ENCODE measurements at places on chromosomes 11 and 22.

- peak; percentile 16 for DNase-seq
These were observed 58.2 kb downstream of the ACER3 start for GRCh38 chr11:76918941-76919386.

DNA sequence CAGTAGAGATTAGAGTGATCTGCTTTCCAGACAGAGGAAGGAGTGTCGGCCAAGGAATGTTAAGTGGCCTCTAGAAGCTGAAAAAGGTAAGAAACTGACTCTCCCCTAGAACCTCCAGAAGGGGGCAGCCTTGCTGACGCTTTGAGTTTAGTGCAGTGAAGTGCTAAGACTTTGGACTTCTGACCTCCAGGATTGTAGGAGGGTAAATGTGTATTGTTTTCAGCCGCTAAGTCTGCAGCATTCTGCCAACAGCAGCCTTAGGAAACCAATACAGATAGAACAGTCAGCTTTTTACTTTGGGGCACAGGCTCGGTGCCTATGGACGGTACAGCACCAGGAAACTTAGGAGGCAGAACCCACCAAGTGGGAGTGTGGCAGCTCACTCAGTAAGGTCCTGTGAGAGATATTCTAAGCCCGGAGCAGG, 3.6 kb upstream of the TBC1D22A start:
- DNase-seq: peak; percentile 41

GRCh38 chr22:32327066-32327465, 30.6 kb upstream of the RFPL3 start:
- DNase-seq: no peak

GRCh38 chr22:23263651-23264555, 83.6 kb downstream of the BCR start:
- DNase-seq: no peak

- DNase-seq: no peak
These were observed 6.5 kb downstream of the PANX2 start for GRCh38 chr22:50176850-50177536.

DNA sequence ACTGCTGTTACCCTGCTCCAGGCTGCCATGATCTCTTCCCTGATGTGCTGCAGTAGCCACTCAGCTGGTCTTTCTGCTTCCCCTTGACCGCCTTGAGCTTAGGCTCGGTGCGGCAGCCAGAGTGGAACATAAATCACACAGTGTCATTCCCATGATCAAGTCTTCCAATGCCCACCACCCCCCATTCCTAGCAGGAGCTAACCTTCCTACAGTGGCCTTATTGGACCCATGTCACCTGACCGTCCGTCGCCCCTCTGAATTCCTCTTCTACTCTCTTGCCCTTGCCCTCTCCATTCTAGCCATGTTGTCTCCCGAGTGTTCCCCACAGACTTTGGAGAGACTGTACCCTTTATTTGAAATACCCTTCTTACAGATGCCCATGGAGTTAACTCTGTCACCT, 43.4 kb downstream of the OTOG start:
- DNase-seq: no peak

- no peak for DNase-seq
These were observed 4.3 kb upstream of the PATZ1 start for GRCh38 chr22:31350410-31350863.

DNA sequence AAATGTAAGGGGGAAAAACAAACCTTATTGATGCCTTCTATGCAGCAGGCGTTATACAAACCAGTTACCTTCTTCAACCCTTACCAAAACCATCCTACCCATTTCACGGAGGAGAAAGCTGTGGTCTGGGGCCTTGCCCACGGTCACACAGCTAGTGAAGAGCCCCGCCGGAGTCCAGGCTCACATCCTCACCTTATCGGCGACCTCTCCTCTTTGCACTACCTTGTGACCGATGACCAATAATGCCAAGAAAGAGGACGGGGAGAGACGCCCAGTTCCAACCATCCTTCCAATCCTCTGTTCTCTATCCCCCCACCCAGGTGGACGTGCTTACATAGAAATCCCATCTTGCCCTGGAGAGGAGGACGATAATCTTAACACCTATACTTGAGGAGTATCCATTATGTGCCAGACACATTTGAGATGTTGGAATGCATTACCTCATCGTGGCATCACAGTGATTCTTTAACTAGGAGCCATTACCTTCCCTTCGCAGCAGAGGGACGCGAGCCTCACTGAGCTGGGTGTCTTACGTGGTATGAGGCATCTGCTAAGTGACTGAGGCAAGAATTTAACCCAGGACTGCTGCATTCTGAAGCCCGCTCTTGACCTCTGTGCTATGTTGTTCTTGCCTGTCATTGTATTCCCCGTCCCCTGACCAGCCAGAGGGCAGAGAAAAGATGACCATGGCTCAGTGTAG, 253.7 kb upstream of the B3GAT1 start:
- DNase-seq: no peak

DNA sequence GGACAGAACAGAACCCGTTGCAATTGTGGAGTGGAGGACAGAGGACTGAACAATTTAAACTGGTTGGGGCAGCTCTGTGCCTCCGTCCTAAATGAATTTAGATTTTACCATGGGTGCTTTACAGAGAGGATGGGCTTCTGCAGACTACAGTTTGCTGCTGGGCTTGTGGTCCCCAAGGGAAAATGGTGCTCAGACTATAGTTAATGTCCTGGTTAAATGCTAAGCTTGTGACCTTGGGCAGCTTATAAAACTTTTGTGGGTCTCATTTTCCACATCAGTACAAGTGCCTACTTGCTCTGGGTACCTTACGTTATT, 355.2 kb upstream of the NARS2 start:
- DNase-seq: no peak

DNA sequence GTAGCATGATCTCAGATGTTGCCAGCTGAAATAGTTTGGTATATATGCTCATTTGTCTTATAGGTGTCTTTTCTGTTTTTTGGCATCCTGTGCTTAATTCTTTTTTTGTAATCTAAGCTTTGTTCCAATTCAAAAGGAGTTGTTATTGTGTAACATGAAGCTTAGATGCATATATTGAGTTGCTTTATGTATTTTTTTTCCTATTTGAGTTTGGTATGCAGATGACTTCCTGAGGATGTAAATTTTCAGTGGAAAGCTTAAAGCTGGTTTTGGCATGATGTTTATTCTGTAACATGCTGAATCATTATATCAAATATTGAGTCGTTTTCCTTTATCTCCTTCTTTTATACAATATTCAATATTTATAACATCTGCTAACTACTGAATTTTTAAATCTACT, 69.4 kb downstream of the DDX10 start:
- DNase-seq: no peak

DNA sequence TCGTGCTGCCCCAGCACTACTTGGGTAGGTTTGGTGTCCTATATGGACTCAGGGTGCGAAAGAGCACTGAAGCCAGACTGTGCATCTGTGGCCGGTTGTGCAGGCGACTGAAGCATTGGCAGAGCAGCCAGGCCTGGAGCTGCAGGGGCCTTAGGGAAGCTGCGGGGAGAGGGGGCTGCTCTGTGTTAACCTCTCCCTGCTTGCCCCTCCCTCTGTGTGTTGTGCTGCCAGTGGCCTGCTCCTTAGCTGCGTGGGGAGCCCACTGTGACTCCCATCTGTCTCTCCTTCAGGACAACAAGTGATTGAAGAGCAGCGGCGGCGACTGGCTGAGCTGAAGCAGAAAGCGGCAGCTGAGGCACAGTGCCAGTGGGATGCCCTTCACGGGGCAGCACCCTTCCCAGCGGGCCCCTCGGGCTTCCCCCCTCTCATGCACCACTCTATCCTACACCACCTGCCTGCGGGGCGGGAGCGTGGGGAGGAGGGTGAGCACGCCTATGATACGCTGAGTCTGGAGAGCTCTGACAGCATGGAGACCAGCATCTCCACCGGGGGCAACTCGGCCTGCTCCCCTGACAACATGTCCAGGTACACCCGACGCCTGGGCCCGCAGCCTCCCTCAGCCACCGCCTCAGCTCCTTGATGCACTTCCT, 34.3 kb downstream of the TREH start:
- no peak for DNase-seq

DNA sequence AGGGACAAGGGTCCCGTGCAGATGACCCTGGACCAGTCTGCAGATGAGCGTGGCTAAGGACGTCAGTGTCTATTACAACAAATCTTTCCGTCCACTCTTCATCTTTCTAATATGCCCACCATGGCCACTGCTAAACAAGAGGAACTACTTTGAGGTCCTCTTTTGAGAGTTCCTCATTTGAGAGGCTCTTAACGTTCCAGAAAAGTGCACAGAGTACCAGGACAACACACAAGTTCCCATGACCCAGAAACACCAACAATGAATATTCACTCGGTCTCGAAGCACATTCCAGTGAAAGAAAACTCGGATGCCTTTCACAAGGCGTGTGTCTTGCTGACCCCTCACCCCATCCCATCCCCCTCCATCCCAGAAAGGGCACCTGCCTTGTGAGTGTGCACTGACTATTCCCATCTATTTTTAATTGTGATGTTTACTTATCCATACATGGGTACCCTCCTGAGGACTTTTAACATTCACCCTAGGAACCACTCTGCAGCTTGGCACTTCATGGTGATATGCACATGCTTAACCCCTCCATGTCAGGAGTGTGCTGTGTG, 157.0 kb downstream of the SHANK2 start:
- no peak for DNase-seq

DNA sequence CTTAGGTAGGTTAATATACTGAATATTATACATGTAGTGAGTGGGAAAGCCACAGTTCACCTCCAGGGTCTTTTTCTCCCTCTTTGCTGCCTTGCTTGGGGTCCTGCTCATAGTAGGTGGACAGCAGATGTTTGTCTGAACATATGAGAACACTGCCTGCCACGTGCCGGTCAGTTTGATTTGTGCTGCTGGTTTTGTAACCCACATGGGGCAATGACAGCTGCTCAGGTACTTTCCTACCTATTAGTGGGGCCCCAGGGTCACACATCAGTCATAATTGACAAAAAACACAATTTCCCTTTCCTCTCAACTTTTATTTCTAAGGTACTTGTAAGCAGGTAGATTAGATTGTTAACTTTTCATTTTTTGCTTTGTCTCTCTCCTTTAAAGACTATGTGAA, 43.8 kb downstream of the BMAL1 start:
- no peak for DNase-seq

DNA sequence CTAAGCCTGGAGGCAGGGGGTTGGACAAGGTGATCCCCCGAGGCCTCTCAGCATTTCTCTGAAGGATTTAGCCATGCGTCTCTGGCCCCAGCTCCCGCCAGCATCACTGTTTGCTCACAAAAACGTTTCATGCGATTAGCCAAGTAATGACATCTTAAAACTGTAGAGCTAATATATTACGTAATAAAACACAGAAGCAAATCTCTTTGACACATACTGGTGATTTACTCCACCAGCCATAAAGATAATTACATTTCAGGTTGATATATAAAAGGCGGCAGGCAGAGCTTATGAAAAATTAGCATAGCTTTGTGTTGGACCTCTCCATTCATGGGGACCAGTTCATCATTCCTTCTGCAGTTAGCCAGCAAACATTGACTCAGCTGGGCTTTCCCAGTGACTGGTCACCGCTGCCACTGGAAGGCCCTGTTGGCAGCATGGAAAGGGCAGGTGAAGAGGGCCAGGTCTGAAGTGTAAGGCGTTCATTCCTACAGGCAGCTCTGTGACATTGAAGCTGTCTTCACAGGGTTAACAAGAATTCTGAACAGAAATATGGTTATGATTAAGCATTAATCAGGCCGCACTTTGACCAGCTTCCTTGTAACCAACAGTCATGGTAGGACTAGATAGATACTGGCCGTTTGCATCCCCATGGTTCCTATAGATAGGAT, 150.3 kb downstream of the NECTIN1 start:
- DNase-seq: no peak

- no peak for DNase-seq
These were observed 22.1 kb downstream of the SLC5A4 start for GRCh38 chr22:32233091-32233490.

- no peak for DNase-seq
These were observed 8.5 kb downstream of the TMEM132A start for GRCh38 chr11:60932605-60933356.

DNA sequence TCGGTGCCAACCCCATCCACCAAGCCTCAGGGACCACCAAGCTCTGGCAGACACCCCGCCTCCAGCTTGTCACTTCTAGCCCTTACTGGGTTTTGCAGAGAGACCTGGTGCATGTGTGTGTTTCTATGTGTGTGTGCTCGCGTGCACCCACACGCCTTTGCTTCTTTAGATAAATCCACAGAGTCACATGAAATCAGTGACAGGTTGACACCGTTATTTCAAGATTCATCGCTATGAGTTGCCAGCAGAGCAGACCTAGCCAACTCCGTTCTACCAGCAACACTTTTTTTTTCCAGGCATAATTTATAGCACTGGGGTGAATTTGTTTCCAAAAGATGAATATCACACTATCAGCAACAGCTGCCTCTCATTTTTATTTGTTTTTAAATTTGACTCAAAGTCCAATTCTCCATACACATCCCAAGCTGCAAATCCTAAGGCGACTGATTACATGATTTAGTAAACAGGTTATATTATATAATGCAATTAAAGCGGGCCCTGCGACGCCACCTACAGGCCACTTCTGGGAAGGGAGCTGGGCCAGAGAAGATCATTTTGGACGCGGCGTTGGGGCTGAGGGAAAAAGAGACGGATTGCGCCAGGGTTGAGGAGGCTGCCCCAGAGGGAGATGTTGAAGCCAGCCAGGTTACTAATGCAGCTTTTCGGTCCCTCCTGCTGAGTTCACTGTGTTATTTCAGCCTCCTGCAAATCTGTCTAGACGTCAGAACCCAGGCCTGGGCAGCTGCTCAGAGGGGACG, 150.5 kb downstream of the FEZ1 start:
- peak; percentile 70 for DNase-seq

DNA sequence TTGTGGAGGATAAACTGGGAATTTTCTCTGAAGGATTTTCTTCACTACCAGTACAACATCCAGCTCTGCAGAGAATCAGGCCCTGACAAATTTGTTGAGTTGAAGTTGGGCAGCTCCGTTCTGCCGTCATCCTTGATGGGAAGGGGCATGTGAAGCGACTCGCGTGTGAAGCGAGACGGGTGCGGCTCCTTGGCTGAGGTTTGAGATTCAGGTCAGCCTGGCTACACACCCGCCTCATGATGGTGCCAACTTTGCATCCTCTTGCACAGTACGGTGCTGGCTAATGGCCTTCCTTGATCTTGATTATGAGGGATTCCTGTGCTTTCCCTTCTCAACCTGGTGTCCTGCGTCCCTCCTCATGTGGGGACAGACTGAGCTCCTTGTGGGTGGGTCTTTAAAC, 19.7 kb upstream of the CDC42EP2 start:
- no peak for DNase-seq

- DNase-seq: no peak
These were observed 113.5 kb downstream of the NTM start for GRCh38 chr11:131483877-131484276.

- DNase-seq: no peak
These were observed 2.3 kb upstream of the MALAT1 start for GRCh38 chr11:65496304-65497140.

- no peak for DNase-seq
These were observed 3.6 kb upstream of the CCND1 start for GRCh38 chr11:69637198-69637940.
